CD4-positive, alpha-beta T cell (primary cell): ENCODE measurements at places on chromosomes 2 and 18.

- DNase-seq: no peak
Observed at GRCh38 chr2:33131111-33131510, 184.4 kb downstream of the LTBP1 start.

DNA sequence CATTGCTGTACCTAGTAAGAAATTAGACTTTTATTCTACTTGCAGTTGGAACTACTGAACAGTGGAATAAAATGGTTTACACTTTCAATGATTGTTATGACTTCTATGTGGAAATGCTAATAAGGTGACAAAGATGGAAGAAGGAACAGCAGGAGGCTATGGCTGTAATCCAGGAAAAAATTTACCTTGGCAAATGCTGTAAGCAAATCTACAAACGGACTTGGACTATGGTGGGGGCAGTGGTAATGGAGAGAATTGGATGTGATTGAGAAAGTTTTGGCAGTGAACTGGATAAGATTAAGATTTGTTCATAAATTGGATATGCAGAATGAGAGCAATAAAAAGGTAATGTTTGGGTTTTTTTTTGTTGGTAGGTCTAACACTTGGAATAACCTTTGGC lies 111.0 kb upstream of the ERBB4 start:
- no peak for DNase-seq

- DNase-seq: peak; percentile 74
Observed at GRCh38 chr2:85418132-85419008, at the start of gene SH2D6. Gene SH2D6 (plus strand): TSS chr2:85418714. CDS start chr2:85429466, 10,752 bp downstream.

DNA sequence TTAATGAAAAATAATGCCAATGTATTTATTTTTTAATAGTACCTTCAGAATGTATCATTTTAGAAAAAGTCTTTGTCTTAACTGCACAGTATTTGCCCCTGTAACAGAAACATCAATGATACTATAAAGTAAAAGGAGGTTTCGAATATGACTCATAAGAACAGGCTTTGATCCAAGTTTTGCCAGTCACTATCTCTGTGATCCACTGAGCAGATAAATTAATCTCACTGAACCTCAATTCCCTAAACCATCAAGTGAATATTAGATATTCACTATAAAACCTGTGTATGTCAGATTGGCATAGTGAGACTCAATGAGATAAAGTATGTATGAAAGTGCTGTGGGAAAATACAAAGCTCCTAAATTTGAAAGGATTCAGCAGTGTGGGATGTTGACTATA lies 292.1 kb downstream of the EXOC6B start:
- no peak for DNase-seq

- no peak for DNase-seq
Observed at GRCh38 chr2:27170581-27171337, 22.0 kb downstream of the TCF23 start.

DNA sequence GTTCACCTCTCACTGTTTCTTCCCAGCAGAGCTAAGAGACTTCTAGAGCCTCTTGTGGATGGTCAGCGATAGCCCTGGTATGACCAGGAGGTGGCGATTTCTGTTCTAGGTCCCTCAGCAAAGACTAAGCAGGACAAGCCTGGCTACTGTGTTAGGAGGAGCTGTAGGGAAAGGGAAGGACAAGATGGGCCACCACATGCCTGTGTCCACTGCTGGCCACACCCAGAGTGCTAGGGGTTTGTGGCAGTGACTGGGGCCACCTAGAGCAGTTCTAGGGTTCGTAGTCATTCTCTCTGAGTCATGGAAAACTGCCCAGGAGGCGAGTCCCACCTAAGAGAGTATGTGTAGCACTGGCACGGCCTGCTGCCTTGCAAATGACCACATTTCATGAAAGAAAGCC lies 179.4 kb downstream of the ALPK2 start:
- no peak for DNase-seq

- no peak for DNase-seq
Observed at GRCh38 chr18:59719544-59720181, 22.4 kb upstream of the CCBE1 start.

- no peak for DNase-seq
Observed at GRCh38 chr2:230179907-230180306, 39.9 kb downstream of the SP110 start.

GRCh38 chr2:69167469-69167822 lies 154.5 kb downstream of the ANTXR1 start:
- no peak for DNase-seq

DNA sequence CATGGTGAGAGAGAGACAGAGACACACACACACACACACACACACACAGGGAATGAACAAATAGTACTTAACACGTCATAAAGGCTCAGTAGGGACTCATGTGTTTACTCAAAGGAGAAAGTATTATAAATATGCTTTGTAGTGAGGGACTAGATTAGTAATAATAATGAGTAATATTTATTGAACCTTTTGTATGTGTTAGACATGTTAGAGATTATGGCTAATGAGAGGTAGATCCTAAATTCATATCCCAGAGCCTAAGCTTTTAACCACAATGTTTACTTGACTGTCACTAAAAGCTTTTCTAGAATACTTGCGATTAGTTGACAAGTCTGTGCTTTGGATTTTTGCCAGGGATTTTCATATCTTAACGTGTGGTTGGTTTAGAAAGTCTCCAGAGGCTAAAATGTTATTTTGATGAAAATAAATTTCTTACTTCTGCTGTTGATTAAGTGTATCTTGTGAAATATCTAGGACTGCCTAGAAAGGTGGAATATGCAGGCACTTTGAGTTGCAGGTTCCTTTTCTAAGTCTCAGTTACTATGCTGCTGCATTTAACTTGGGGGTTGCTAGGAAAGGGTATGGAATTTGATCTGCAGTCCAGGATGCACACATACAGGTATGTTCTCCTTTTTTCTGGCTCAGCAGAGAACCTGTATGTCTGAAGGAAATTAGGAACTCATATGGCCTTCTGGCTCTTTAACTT lies 64.5 kb downstream of the UBR3 start:
- no peak for DNase-seq

DNA sequence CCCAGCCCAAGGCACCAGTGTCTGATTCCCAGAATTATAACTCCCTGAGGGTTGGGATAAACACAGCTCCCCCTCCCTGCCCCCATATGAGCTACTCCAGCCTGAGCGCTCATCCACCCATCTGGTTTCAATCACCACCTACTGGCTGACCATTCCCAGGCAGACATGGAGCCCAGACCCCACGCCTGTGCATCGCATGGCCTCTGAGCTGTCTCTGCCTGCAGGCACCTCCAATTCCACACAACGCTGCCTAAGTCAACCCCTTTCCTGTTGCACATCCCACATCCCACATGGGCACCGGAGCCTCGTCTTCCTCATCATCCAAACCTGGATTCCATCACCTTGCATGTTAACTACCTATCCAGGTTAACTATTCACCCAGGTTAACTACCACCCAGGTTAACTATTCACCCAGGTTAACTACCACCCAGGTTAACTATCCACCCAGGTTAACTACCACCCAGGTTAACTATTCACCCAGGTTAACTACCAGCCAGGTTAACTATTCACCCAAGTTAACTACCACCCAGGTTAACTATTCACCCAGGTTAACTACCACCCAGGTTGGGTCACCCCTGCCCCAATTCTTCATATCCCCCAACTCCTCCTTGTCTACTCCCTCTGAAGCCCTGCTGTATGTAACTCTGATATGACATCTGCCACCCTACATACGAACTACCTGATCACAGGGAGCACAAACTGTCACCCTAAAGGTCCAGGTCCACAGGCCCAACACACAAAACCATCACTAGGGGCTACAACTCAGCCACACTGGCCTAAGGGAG lies 47.8 kb downstream of the TEX51 start:
- DNase-seq: no peak

- no peak for DNase-seq
Observed at GRCh38 chr2:124025171-124025580, at the start of gene CNTNAP5. Gene CNTNAP5 (plus strand): TSS chr2:124025287. CDS start chr2:124025651, 364 bp downstream.

GRCh38 chr2:236351966-236352525 lies 87.8 kb upstream of the ASB18 start:
- DNase-seq: no peak

- DNase-seq: no peak
Observed at GRCh38 chr2:219570924-219571310, 422 bp downstream of the OBSL1 start.

DNA sequence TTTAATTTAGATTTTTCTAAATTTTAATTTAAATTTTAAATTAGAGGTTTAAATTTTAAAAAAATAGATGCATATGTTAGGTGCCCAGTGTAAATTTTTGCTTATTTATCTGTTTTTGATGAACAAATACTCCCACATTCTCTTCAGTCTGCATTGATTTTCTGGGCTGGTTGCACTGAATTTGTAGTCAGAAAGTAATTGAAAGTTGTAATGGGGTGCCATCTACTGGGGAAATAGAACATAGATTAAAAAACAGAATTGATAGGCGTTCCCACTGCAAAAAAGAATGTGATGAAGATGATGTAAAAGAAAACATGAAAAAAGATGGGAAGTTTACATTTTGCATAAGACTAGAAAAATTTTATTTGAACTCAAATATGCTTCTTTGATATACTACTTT lies 51.7 kb upstream of the CCDC85A start:
- DNase-seq: no peak

DNA sequence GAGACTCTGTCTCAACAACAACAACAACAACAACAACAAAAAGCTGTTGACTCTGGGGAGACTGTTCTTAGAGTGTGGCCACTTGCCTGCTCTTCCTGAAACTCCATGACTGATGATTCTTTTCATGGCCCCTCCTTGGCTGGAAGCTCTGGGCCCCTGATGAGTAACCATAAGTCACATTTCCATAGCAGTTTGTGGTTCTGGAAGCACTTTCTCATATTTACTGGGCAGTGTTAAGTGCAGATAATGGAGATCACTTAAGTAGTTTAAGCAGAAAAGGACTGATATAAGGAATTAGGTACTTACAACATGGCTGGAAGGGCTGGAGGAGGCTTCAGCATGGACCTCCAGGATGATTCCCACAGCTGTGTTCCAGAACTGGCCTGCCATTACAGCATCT lies 147.3 kb upstream of the DLX2 start:
- DNase-seq: no peak

GRCh38 chr2:157662401-157662800 lies 33.7 kb upstream of the ACVR1C start:
- DNase-seq: no peak

DNA sequence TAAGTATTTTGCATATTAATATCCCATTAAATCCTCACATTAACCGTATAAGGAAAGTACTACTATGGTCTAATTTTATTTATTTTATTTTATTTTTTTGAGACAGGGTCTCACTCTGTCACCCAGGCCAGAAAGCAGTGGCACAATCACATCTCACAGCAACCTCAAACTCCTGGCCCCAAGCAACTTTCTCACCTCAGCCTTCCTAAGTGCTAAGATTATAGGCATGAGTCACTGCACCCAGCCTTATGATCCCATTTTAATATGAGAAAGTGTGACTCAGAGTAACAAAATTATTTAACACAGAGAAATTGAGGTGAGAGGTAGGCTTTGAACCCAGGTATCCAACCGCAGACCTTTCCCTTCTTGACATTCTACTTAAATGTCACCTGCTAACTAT lies 330.0 kb upstream of the POU3F3 start:
- no peak for DNase-seq

DNA sequence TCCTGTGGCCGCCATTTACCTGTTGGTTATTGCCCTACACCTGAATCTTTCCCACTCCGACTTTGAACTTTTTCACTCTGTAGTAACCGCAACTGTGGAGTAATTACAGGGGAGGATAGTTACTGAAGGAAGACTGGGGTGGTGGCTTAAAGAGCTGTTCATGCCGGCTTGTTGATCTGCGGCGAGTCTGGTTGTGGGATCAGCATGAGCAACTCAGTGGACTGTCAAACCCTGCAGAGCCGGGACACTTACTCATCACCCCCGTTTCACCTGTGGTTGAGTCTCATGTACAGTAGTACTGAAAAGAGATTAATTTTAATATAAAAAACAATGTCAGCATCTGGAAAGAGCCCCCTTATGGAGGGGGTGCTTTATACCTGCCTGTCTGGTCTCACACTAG lies 2.1 kb downstream of the ASB1 start:
- no peak for DNase-seq

GRCh38 chr2:186136860-186137259 lies 349.2 kb upstream of the ZC3H15 start:
- DNase-seq: no peak

DNA sequence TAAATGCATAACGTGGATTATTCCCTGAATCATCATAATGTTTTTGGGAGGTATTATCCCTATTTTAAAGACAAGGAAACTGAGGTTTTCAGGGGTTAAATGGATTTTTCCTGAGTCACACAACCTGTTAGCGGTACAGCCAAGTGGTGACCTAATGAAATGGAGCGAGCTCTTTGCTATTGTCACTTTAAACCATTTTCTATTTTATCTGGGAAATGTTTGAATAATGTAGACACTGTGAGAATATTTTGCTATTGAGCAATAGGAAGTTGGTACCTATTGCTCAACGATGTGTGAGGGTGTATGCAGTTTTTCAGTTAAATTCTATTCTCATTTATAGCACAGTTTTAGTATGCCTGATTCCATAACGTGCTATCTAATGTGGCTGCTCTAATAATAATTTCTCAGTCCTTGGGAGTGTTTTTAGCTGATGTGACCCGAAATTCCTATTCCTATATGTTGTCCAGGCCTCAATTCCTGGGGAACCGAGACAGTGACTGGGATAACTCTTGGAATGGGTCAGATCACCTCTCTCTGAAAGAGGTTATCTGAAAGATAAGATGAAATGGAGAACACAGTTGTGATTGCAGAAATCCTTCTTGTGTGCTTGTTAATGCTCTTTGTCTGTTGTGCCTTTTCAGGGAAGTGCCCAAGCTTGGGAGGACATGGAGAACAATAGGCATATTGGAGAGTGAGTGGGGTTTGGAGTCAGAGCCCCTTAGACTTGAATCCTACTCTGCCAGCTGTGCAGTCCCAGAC lies 38.4 kb downstream of the ABCB11 start:
- DNase-seq: no peak

DNA sequence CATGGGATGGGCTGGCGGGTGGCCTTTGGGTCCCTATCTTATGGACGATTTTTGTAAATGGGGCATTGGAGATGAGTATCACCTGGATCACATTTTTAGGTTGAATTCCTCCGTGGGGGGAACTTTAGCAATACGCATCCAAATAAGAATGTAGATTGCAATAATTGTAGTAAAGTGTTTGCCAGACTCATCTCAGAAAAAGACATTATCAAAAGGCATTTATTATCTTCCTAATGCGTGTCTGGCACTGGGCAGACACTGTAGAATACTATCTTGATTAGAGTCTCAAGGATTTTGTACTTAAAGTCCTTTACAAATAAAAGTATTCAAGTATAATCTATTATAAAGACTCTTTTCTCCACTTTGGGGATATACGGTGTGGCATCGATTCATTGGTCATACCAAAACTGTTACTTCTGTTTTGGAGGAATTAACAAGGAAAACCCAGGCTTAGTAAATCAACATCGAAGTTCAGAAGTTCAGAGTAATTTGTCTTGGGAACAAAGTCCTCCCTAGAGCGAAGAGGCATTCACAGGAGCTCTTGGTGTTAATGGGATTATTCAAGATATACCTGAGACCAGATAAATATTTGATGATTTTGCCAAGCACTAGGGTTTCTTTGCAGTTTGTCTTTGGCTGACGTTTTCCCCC lies 578 bp upstream of the ACKR3 start:
- DNase-seq: no peak

DNA sequence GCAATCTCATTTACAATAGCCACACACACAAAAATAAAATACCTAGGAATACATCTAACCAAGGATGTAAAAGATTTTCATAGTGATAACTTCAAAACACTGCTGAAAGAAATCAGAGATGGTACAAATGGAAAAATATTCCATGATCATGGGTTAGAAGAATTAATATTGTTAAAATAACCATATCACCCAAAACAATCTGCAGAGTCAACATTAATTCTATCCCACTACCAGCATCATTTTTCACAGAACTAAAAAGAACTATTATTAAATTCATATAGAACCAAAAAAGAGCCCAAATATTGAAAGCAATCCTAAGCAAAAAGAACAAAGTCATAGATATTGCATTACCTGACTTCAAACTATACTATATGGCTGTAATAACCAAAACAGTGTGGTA lies 50.4 kb downstream of the ZNF385B start:
- no peak for DNase-seq
